Stimulated activated CD8-positive, alpha-beta memory T cell treated with anti-CD3 and anti-CD28 coated beads, Interleukin-4, amount 100 ng/mL, for 4 hours (primary cell): ENCODE measurements at places on chromosomes 5 and 9.

DNA sequence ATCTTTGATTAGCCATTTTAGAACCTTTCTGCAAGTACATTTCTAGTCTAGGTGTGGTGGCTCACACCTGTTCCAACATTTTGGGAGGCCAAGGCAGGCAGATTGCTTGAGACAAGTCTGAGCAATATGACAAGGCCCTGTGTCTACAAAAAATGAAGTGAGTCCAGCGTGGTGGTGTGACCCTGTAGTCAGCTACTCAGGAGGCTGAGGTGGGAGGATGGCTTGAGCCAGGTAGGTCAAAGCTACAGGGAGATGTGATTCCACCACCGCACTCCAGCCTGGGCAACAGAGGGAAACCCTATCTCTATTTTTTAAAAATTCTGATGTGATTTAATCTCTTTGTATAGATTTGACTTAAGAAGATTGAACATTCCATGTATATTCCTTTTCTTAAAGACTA lies 95.7 kb upstream of the FAM120A start:
- DNase-seq, result no peak

- DNase-seq, result no peak
Observed at GRCh38 chr9:90868555-90868954, 66.9 kb downstream of the SYK start.

DNA sequence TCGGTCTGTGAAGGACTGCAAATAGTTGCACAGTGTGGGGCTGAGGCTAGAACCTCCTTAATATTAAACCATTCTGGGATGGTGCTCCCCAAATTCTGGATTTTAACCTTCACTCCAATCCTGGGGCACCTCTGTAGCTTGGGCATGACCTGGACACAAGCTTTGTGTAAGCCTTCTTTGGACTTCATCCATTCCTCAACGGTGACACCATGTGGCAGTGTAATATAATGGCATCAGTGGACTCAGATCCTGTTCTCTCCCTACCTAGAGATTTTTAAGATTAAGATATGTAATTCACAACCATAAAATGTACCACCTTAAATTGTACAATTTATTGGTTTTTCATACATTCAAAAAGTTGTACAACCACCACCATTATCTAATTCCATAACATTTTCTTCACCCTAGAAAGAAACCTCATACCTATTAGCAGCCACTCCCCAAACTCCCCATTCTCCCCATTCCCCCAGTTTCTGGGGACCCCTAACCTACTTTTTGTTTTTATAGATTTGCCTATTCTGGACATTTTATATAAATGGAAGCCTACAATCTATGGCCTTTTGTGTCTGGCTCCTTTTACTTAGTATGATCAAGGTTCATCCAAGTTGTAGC lies 4.8 kb upstream of the PLGRKT start:
- DNase-seq, result no peak

- DNase-seq, result no peak
Observed at GRCh38 chr5:78783434-78784130, 135.0 kb upstream of the LHFPL2 start.

GRCh38 chr5:131525805-131526204 lies 109.2 kb downstream of the RAPGEF6 start:
- DNase-seq, result no peak

GRCh38 chr9:14313378-14313940 lies 482 bp downstream of the NFIB start:
- no peak for DNase-seq

DNA sequence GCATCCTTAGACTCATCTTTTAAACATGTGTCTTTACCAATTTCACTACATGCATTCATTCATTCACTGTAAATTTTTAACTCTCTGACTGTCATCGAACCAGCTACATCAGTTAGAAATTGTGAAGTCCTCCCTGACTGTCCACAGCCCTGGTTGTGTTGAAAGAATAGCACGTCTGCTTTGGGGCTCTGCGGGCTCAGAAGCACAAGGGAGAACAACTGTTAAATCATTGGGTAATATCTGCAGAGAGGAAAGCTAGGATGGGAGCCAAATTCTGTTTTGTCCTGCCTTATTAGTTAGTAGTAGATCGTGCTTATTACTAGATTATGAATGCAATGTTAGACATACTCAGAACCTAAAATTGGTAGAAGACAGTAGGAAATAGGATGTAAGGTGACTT lies 26.3 kb upstream of the FAM120AOS start:
- no peak for DNase-seq

- no peak for DNase-seq
Observed at GRCh38 chr9:27719711-27720110, 146.4 kb upstream of the C9orf72 start.

DNA sequence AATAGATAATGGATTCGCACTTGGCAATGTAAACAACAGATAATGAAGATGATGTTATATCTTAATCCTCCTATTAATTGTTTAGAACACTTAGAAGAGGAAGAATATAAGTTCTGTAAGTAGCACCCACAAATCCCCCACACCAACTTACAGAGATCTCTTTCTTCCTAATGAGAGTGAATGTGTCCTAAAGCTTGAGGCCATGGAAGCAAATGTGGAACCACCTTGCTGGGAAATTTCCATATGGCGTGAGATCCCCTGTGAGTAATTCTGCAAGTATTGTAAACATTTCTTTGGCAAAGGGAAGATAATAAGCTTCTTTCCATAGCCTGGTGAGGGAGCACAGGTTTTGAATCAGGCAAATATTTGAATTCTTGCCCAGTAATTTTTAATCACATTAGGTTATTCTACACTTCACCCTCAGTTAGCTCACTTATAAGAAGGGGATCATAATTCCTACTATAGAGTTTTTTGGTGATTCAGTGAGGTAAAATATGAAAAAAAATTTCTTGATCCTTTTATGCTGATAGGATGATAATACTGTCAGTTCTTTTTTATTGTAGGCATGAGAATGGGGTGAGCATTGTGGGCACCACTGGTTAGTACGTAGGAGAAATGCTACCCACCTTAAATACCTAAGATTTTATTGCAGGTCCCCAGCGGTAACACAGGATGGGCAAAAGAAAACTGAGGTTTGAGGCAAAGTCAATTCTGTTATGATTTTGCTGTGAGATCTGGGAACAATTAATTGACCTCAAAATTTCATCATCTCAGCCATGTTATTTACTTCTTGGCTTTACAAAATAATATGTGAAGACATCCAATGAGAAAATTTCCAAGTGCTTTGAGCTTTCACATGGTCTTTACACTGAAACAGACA lies 574.8 kb downstream of the PSAT1 start:
- no peak for DNase-seq

DNA sequence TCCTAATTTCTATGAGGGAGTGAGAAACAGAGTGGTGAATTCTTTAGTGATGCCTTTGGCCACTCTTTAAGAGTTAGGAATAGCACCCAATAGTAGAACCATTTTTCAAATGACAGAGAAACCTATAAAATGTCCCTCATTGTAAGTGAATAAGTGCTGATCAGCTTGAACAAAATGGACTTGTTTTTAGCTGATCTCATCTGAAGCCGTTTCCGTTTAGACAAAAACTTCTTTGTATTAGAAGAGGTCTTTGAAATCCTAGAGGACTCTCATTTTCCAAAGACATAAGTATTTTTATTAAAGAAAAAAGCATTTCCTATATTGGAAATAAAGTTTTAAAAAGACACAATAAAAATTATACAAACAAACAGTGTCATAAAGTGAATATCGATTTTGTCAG lies 273.9 kb downstream of the ARHGEF28 start:
- DNase-seq, result no peak
